ENCODE measurements at places on chromosomes 12 and 14. TPM values are rescaled to one million over a fixed set of nuclear protein-coding genes. Genes with fewer than 3 reads are reported as not detected.

The CPNE6 gene
- not detected for total RNA-seq

The SRGAP1 gene
- 14.4 TPM for total RNA-seq

The AVPR1A gene
- 0.77 TPM for total RNA-seq

The LRRC10 gene
- total RNA-seq: not detected

DNA sequence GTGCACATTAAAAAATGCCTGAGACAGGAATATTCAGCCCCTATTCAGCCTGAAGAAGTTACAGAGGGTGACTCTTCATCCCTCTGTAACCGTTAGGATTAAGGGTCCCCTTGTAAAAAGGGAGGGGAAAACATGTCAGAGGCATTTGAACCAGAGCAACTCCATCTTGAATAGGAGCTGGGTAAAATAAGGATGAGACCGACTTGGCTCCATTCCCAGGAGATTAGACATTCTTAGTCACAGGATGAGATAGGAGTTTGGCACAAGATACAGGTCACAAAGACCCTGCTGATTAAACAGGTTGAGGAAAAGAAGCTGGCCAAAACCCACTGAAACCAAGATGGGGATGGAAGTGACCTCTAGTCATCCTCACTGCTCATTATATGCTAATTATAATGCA lies 19.9 kb upstream of the MDM1 start:
- H3K27ac ChIP-seq: no peak overlapping the region
- no peaks in the 10 kb centered on the region for H3K4me1 ChIP-seq
- no peak overlapping the region for H3K4me3 ChIP-seq
- H3K27me3 ChIP-seq: no peaks in the 10 kb centered on the region
- H3K36me3 ChIP-seq: no peaks in the 10 kb centered on the region

Measured in spleen (tissue), 13 donors.